ENCODE measurements at places on chromosomes 1 and 21. TPM values are rescaled to one million over a fixed set of nuclear protein-coding genes. Genes with fewer than 3 reads are reported as not detected.

DNA sequence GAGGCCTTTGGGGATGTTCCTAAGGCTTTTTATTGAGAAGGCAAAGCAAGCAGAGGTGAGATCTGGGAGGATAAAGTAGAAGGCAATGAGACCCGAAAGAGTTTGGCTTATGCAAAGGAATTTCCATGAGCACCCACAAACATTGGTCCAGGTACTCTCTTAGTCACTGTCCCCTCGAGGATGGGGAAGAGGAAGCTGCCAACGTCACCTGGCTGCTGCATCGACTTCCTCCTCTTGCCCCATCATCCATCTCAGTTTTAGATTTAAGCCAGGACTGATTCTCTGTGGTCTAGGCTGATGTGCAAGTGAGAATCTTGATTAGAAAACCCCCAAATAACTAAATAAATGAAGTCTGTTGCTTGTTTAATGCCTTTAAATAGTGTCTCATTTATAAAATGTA, 28.7 kb downstream of the RUNX1 start:
- no peak for DNase-seq
- H3K27me3 ChIP-seq, result no peaks in the 10 kb centered on the region
- H3K4me3 ChIP-seq, result no peak overlapping the region
- peaks cover 3% of the 10 kb centered on the region for H3K4me1 ChIP-seq

DNA sequence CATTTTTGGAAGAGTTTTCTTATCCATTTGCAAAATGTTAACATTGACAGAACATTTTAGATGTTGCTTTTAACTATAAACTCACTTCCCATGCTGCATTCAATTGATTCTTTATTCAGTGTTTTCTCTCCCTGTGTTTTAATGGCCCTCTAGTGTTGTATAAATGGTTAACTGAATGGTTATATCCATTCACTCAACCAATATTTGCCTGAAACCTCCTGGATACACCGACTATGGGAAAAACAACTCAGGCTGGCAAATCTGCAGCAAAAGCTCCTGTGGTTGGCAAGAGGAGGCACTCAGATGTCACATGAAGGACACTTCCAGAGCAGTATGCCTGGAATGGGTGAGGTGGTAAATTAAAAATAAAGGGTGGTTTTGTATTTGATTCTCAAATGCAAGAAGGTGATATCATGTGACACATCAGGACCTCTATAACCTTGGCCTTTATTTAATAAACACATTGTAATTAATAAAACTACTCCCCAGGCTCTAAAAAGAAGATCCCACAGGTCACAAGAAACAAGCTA, 107.6 kb downstream of the BCAR3 start:
- no peak for DNase-seq
- H3K27me3 ChIP-seq, result no peaks in the 10 kb centered on the region
- no peak overlapping the region for H3K27ac ChIP-seq
- H3K36me3 ChIP-seq, result no peaks in the 10 kb centered on the region
- peaks cover 6% of the 10 kb centered on the region for H3K4me1 ChIP-seq

DNA sequence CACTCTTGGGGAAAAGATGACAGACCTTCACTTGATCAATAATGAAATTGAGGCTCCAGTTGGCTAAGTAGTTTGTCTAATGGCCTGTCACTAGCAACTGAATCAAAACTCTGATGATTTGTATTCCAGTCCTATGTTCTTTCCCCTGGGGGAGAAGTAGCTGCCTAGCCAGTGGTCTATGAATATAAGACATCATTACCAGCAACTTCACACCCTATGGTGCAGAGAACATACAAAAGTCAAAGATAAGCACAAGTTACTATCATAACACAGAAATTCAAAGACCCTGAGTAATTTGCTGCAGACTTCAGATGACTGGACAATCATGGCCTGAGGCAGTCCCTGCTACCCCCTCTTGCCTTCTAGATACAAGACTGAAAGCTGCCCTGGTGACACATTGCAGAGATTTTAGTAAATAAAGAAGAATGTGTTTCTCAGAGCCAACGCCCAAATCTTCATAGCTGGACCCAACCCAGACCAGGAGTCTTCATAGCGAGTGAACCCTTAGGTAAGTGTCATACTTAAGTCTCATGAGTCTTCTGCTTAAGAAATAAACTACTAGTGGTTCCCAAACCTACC, 993 bp downstream of the PDZK1 start:
- H3K4me1 ChIP-seq, result no peaks in the 10 kb centered on the region
- no peak overlapping the region for H3K27ac ChIP-seq
- H3K36me3 ChIP-seq, result no peaks in the 10 kb centered on the region
- no peak for DNase-seq

Gene SELENOF
- 240 TPM for total RNA-seq

- H3K27ac ChIP-seq, result no peak overlapping the region
- no peak overlapping the region for H3K4me3 ChIP-seq
- H3K4me1 ChIP-seq, result peaks cover 8% of the 10 kb centered on the region
- no peak for DNase-seq
These were observed 17.4 kb downstream of the PIK3C2B start for GRCh38 chr1:204477036-204477740.

Gene COP1
- total RNA-seq, result 50.0 TPM

GRCh38 chr1:3809680-3810079, 13.4 kb upstream of the LRRC47 start:
- DNase-seq, result no peak
- no peak overlapping the region for H3K4me3 ChIP-seq
- H3K27ac ChIP-seq, result no peak overlapping the region
- H3K36me3 ChIP-seq, result no peaks in the 10 kb centered on the region
- no peaks in the 10 kb centered on the region for H3K27me3 ChIP-seq

- no peaks in the 10 kb centered on the region for H3K36me3 ChIP-seq
- H3K27me3 ChIP-seq, result no peaks in the 10 kb centered on the region
- H3K27ac ChIP-seq, result peak overlapping the region; percentile 41
- H3K4me3 ChIP-seq, result no peak overlapping the region
- DNase-seq, result peak; percentile 95
These were observed 18.2 kb downstream of the PHLDA3 start for GRCh38 chr1:201450721-201451291.

GRCh38 chr1:219405531-219406331, 207.2 kb downstream of the ZC3H11B start:
- H3K4me1 ChIP-seq, result no peaks in the 10 kb centered on the region
- DNase-seq, result no peak

GRCh38 chr21:46368533-46369285, 44.8 kb downstream of the PCNT start:
- H3K27ac ChIP-seq, result no peak overlapping the region
- no peaks in the 10 kb centered on the region for H3K27me3 ChIP-seq
- DNase-seq, result no peak
- no peaks in the 10 kb centered on the region for H3K4me1 ChIP-seq
- no peak overlapping the region for H3K4me3 ChIP-seq

- DNase-seq, result no peak
- no peaks in the 10 kb centered on the region for H3K27me3 ChIP-seq
- no peak overlapping the region for H3K27ac ChIP-seq
- H3K36me3 ChIP-seq, result no peaks in the 10 kb centered on the region
- H3K4me1 ChIP-seq, result no peaks in the 10 kb centered on the region
- H3K4me3 ChIP-seq, result no peak overlapping the region
These were observed 76.0 kb upstream of the DPYD start for GRCh38 chr1:97996880-97997279.

Gene C1QTNF12
- total RNA-seq, result 1.5 TPM
